Pulmonary artery endothelial cell (primary cell): ENCODE measurements at places on chromosomes 4 and X. TPM values are rescaled to one million over a fixed set of nuclear protein-coding genes. Genes with fewer than 3 reads are reported as not detected.

IL21 gene
- total RNA-seq = not detected in 2 replicates

C4orf36 gene
- 0.40 and 0.88 TPM in 2 replicates for total RNA-seq

ABCG2 gene
- total RNA-seq = 4.5 and 11.9 TPM in 2 replicates

SGCB gene
- total RNA-seq = 24.4 and 35.9 TPM in 2 replicates

ASB9 gene
- 9.2 and 21.0 TPM in 2 replicates for total RNA-seq

CFI gene
- 23.9 and 25.1 TPM in 2 replicates for total RNA-seq

PPAT gene
- total RNA-seq = 22.6 and 29.1 TPM in 2 replicates
